ENCODE measurements at places on chromosomes 12 and 14.

- no peak for DNase-seq
Observed at GRCh38 chr14:100313464-100314230, 7.4 kb upstream of the SLC25A29 start.

DNA sequence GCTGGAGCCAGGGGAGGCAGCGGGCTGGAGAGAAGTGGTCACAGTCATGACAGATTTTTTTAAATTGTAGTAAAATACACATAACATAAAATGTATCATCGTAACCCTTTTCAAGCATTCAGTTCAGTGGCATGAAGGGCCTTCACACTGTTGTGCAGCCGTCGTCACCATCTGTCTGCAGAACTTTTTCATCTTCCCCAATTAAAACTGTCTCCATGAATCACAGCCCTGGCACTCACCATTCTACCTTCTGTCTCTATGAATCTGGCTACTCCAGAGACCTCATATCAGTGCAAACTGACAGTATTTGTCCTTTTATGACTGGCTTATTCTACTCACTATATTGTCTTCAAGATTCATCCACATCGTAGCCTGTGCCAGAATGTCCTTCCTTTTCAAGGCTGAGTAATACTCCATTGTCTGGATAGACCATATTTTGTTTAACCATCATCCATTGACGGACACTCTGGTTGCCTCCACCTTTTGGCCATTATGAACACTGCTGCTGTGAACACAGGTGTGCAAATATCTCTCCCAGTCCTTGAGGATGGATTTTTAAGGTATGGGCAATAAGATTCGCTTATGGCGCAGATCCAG, 91.5 kb upstream of the NCOR2 start:
- DNase-seq: no peak

- no peak for DNase-seq
Observed at GRCh38 chr12:47216150-47216677, 136.5 kb upstream of the AMIGO2 start.

DNA sequence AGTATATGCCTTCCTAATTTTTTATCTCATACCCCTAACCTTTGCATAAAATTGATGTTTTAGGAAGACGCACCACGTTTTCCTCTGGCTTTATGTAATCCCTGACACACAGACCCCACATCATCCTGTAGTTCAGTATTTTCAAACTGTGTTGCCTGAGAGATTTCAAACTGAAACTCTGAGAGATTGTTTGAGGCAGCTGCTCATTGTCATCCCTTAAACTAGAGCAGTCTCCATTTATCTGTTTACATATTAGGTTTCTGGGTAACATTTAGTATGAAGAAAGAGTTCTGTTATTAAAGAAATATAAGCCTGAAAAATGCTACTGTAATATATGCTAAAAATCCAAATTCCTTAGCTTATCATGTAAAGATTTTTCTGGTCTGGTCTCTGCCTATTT, 24.3 kb downstream of the MNAT1 start:
- no peak for DNase-seq

- no peak for DNase-seq
Observed at GRCh38 chr12:50661300-50662115, 102.4 kb upstream of the ATF1 start.

DNA sequence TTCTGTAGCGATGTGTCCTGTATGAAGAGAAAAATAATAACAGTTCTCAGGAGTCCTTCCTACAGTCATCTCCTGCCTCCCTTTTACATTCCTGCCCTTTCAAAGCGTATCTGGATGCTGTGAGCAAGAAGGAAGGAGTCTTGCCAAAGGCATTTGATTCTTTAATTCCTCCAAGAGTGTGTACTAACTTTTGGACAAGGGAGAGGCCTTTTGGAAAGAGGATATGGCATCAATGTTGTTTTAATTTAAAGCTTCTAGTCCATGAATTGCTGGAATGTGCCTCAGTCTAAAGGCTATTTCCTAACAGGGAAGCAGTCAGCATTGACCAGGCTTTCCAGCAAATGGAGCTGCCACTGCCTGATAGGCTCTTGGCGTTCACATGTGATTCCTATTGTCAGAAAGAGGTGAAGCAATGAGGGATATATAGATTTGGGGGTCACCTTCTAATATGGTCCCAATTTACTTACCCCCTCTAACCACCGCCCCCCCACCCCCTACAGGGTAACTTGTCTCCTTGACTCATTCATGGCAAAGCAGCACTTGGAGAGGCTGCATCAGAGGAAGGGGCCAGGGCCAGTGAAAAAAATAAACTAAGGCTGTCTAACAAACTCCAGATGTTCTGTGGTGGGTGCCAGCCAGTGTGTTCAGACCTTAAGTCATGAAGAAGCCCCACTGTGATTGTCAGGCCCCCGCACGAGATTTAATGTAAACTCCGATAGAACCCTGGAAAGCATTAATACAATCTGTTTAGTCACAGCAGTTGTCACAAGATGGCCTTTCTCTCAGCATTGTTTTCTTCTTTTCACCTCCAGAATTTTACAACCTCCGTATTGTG, 220.3 kb downstream of the FBXL14 start:
- no peak for DNase-seq

DNA sequence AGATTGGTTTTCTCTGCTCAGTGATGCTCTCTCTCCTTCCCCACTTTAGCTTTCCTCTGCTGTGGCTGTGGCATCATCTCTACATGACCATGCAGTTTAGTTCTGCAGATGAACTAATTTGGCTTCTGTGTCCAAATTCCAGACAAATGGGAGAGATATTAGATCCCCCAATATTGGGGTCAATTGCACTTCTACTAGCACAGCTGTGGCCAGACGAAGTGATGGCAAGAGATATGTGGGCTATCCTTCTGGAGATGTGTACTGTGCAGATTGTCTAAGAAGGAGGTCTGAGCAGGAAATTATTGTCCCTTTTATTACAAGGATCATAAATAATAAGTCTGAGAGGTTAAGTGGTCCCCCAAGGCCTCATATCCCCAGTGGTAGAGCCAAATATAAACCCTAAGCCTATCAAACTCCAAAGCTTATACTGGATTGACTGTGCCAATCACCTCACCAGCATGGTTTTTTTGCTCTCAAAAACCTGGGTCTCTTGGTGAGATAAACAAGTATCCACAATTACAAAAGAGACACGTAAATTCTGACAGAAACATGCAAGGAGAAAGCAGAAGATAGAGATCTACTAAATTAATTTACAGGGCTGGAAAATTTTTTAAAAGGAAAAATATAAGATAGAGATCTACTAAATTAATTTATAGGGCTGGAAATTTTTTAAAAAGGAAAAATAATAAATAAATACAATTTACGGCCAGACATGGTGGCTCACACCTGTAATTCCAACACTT, 29.1 kb upstream of the GCH1 start:
- no peak for DNase-seq

GRCh38 chr12:127054531-127054930, 1212.4 kb upstream of the TMEM132C start:
- DNase-seq: no peak

GRCh38 chr14:70683983-70684382, 42.3 kb downstream of the TTC9 start:
- no peak for DNase-seq

GRCh38 chr12:112020947-112021457, 7.8 kb downstream of the ERP29 start:
- no peak for DNase-seq

DNA sequence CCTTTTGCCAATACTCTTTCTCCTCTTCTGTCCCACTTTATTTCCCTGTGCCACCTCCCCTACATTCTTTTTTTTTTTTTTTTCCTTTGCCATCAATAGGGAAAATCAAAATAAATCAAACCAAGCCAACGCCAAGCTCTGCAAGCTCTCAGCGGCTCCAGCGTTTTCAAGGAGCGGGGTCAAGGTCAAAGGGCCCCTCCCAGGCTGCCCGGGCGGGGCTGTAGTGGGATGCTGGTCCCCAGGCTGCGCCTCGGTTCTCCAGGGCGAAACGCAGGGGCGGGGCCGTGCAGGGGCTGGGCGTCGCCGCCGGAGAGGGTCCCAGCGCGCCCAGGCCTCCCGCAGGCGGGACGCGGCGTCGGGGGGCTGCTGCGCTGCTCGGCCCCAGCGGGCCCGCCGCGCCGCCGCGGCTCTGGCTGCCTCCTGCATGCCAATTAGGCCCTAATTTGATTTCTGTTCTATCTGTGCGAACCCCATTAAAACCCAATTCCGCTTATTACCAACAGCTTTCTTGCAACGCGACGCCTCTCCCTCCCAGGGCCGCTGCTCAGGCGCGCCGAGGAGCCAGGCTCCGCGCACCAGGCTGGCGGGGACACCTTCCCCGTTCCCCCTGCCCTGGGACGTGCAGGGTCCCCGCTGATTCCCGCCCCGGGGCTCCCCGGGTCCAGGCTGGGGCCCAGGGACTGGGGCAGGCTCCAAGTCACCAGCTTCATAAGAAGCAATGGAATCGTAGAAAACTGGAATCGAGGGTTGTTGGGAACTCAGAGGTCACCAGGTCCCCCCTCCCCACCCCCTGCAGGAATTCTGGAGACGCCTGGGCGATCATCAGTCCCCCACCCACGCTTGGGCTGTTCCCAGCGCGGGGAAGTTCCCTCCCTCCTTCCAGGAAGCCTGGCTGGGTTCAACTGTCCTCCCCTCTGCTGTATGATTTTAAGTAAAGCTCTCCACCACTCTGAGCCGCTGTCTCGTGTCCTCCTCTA, 50.7 kb upstream of the MAP1LC3B2 start:
- DNase-seq: no peak

DNA sequence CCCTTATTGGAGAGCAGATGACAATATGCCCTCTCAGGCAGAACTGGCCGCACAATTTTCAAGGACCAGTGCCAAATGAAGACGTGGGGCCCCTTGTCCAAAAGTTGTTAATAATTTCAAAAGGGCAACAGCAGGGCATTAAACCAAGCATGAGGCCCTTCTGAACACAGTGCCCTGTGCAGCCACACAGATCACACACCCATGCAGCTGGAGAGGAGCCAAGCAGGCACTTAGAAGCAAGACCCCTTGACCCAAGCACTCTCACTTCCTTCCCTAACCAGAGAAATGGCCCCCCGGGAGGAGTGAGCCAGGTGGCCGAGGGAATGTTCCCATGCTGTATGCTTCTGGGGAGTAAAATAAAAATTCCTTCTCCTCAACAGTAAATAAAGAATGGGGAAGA, 114.0 kb upstream of the TMPO start:
- no peak for DNase-seq
